Bladder microvascular endothelial cell (primary cell): ENCODE measurements at places on chromosomes 16 and 17. TPM values are rescaled to one million over a fixed set of nuclear protein-coding genes. Genes with fewer than 3 reads are reported as not detected.

GGA2 gene
- total RNA-seq = 26.7 and 37.1 TPM in 2 replicates

MARVELD3 gene
- under 0.01 and 0.25 TPM in 2 replicates for total RNA-seq

KRTAP1-1 gene
- not detected in 2 replicates for total RNA-seq

GPR179 gene
- not detected in 2 replicates for total RNA-seq

EVPLL gene
- not detected in 2 replicates for total RNA-seq

ADAD2 gene
- total RNA-seq = under 0.01 and 0.44 TPM in 2 replicates

CD300A gene
- total RNA-seq = not detected in 2 replicates

SLC7A6 gene
- total RNA-seq = 10.0 and 30.5 TPM in 2 replicates
